Temporal lobe (tissue), 4 donors: ENCODE measurements at places on chromosomes 16 and 17. TPM values are rescaled to one million over a fixed set of nuclear protein-coding genes. Genes with fewer than 3 reads are reported as not detected.

Gene CDH5
- 6.9 TPM for total RNA-seq

Gene PTX4
- total RNA-seq = not detected

Gene LDHD
- 1.2 TPM for total RNA-seq

Gene CLEC19A
- total RNA-seq = not detected

Gene TMEM88
- 0.49 TPM for total RNA-seq

Gene CBFA2T3
- 2.5 TPM for total RNA-seq

Gene KRT28
- 0.25 TPM for total RNA-seq

Gene CFAP97D1
- not detected for total RNA-seq

Gene MMP2
- total RNA-seq = 13.8 TPM

Gene SLC2A4
- total RNA-seq = 0.25 TPM

Gene HOXB2
- total RNA-seq = not detected

Gene MYO19
- 21.1 TPM for total RNA-seq

Gene KRT33B
- total RNA-seq = not detected

Gene SMIM5
- total RNA-seq = 0.49 TPM

Gene BRD7
- total RNA-seq = 30.7 TPM
